Hair follicle dermal papilla cell (primary cell): ENCODE measurements at places on chromosomes 7 and 10. TPM values are rescaled to one million over a fixed set of nuclear protein-coding genes. Genes with fewer than 3 reads are reported as not detected.

Gene ANKRD30A
- not detected in 2 replicates for total RNA-seq

Gene TM9SF3
- 102 and 116 TPM in 2 replicates for total RNA-seq

Gene KCNIP2
- total RNA-seq: 1.6 and 1.7 TPM in 2 replicates

Gene AVPI1
- total RNA-seq: 23.5 and 32.1 TPM in 2 replicates

Gene CTAGE15
- 0.36 and 1.5 TPM in 2 replicates for total RNA-seq

Gene MBLAC1
- 1.8 and 2.9 TPM in 2 replicates for total RNA-seq

Gene SPOCK2
- total RNA-seq: 0.16 and 0.24 TPM in 2 replicates

Gene SGPL1
- 24.2 and 32.1 TPM in 2 replicates for total RNA-seq

Gene ENTPD1
- total RNA-seq: 0.24 and 0.32 TPM in 2 replicates

Gene ADCY1
- 0.81 and 0.85 TPM in 2 replicates for total RNA-seq

Gene C10orf67
- 0.12 and 0.16 TPM in 2 replicates for total RNA-seq

Gene NCAPG2
- 8.3 and 14.7 TPM in 2 replicates for total RNA-seq

Gene MRC1
- under 0.01 TPM in 1 of 2 replicates, not detected in the other for total RNA-seq

Gene ERVW-1
- not detected in 2 replicates for total RNA-seq

Gene PHYHIPL
- not detected in 2 replicates for total RNA-seq

Gene TMEM178B
- under 0.01 TPM in 2 replicates for total RNA-seq

Gene INHBA
- total RNA-seq: 67.7 and 78.7 TPM in 2 replicates

Gene CHRM2
- 0.16 TPM in 1 of 2 replicates, not detected in the other for total RNA-seq

Gene WNT2
- 6.3 and 7.5 TPM in 2 replicates for total RNA-seq

Gene DNAJC9
- 8.5 and 11.5 TPM in 2 replicates for total RNA-seq

Gene OSBPL3
- 53.4 and 56.2 TPM in 2 replicates for total RNA-seq

Gene FGL2
- 0.16 and 0.49 TPM in 2 replicates for total RNA-seq

Gene PILRB
- 10.7 and 13.4 TPM in 2 replicates for total RNA-seq

Gene DCLRE1A
- total RNA-seq: 3.9 and 4.2 TPM in 2 replicates

Gene BZW2
- 40.6 and 41.1 TPM in 2 replicates for total RNA-seq

Gene ADAM8
- 1.7 and 3.4 TPM in 2 replicates for total RNA-seq

Gene SPRN
- 0.16 and 0.49 TPM in 2 replicates for total RNA-seq

Gene CDHR3
- 34.1 and 45.3 TPM in 2 replicates for total RNA-seq
